ENCODE measurements at places on chromosomes 11 and 22. TPM values are rescaled to one million over a fixed set of nuclear protein-coding genes. Genes with fewer than 3 reads are reported as not detected.

PRG2 gene
- total RNA-seq, result 0.55 TPM

GUCY1A2 gene
- total RNA-seq, result 0.28 TPM

RTN4R gene
- total RNA-seq, result 0.28 TPM

APOBEC3H gene
- total RNA-seq, result 0.28 TPM

CARNS1 gene
- total RNA-seq, result 0.09 TPM

GNAZ gene
- total RNA-seq, result 3.7 TPM

AIFM3 gene
- 1.3 TPM for total RNA-seq

All from smooth muscle cell of bladder (primary cell).